Brain pericyte (primary cell): ENCODE measurements at places on chromosomes 5 and 9.

DNA sequence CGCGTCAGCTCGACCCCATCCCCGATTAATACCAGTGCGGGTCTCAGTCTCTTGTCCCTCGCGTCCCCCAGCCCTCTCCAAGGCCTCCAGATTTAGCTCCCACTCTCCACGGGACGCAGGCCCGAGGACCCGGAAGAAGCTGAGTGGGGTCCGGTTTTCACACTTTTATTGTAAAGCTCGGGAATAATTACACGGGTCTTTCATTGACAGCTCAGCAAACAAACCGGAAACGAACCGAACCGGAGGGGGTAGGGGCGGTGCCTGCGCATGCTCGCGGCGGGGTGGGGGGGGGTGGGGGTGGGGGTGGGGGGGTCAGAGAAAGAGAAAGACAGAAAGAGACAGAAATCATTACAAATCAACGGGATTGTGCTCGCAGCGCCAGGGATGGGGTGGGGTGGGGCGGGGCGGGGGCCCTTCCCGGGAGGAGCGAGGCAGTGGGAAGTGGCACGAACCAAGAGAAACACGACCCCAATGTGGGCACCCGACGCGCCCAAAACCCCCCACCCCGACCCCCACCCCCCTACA is 27.9 kb downstream of the PCDH1 start:
- no peak for DNase-seq

GRCh38 chr5:124780011-124780410 is 33.6 kb upstream of the ZNF608 start:
- no peak for DNase-seq

DNA sequence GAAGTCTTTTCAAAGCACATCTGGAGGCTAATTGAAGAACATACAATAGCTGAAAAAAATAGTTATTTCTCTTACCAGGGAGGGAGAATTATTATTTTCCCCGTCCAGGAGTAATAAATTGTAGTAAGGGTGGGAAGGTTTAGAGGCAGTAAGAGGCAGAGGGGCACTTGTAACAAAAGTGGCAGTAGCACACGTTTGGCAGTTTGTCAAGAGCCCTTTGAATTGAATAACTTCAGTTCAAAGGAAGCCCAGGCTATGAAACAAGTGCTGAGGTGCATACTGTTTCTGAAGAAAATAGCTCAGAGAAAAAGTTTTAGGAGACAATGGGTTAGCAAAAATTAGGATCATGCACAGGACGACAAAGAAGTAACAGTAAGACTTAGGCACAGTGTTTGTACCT is 451.3 kb downstream of the LRRC70 start:
- no peak for DNase-seq

- no peak for DNase-seq
These were observed 200.8 kb upstream of the ST8SIA4 start for GRCh38 chr5:101103874-101104273.

GRCh38 chr5:75510836-75511434 is 494 bp downstream of the CERT1 start:
- no peak for DNase-seq
